Suppressor macrophage (primary cell): ENCODE measurements at places on chromosomes 7 and 10.

DNA sequence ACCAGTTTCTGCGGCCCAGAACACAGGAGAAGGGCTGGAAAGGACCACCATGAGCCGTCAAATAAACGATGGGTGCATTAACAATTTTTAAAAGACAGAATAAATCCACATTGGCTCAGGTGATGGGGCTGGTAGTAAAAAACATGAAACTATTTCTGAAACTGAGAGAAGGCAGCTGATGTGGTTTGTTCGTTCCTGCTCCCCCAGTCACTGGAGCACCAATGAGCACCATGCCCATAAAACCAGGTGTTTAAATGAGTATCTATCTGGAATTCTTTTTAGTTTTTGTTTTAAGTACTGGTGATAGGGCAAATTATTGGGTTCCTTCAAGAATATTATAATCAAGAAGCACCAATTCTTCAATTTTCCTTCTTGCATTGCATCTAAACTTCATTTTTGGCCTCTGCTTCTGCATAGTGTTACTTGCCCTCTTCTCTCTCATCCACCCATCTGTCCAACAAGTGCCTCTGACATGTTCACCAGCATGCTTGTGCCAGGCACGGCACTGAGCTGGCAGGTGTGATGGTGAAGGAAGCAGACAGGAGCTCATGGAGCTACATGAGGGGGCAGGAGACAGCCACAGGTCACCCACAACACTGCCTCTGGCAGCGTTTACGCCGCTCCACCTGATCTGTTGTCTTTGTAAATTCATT, 65.5 kb downstream of the LARP4B start:
- no peak for DNase-seq

- peak; percentile 69 for DNase-seq
Observed at GRCh38 chr7:149147752-149148653, 750 bp downstream of the ZNF398 start.

DNA sequence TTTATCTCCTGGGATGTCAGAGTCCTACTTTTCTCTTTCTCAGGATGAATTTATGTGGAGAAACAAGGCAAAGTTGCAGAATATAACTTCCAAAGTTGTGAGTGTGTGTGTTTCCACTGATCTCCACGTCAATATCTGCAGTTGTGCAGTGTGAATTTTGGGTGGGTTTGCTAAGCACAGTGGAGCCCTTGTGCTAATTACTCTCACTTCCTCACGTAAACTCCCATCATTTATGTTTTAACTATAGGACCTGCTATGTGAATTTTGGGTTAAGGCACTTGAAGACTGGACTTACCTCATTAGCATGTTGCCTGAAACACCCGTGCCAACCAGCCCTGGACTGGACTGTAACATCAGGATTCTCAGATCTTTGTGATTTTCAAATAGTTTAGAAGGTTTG, 51.9 kb upstream of the NPVF start:
- DNase-seq: no peak

DNA sequence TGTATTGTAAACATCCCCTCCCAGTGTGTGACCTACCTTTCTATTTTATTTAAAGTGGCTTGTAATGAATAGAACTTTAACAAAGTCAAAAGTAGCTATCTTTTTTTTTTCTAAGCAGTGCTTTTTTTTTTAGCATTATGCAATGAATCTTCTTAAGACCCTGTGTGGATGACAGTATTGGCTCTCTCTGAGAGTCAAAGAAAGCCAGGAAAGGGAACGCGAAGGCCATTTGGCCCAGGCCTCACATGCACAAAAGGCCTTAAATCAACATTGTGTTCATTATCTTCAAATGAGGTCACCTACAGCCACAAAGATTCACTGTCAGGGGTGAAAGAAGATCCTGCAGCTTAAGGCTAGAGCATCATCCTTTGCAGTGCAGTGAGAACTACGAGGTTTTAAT, 721.5 kb downstream of the GRID1 start:
- DNase-seq: no peak

DNA sequence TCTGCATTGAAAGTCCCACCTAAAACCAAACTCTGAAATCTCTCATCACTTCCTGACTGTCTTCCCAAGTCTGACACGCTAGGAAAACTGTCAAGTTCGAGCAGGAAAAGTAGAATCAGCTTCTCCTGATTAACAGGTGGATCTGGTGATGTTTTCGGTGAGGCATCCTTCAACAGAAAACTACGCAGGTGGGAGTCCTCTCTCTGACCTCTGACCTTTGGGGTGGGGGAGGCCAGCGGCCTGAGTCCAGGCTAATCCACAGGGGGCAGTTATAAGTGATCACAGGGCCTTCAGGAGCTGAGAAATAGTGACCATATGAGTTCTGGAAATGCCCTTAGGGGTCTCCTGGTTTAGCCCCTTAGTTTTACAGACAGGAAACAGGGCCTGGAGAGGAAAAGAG, 13.4 kb upstream of the NPFFR1 start:
- no peak for DNase-seq

- DNase-seq: peak; percentile 58
Observed at GRCh38 chr7:104943502-104944343, 70.3 kb upstream of the KMT2E start.

DNA sequence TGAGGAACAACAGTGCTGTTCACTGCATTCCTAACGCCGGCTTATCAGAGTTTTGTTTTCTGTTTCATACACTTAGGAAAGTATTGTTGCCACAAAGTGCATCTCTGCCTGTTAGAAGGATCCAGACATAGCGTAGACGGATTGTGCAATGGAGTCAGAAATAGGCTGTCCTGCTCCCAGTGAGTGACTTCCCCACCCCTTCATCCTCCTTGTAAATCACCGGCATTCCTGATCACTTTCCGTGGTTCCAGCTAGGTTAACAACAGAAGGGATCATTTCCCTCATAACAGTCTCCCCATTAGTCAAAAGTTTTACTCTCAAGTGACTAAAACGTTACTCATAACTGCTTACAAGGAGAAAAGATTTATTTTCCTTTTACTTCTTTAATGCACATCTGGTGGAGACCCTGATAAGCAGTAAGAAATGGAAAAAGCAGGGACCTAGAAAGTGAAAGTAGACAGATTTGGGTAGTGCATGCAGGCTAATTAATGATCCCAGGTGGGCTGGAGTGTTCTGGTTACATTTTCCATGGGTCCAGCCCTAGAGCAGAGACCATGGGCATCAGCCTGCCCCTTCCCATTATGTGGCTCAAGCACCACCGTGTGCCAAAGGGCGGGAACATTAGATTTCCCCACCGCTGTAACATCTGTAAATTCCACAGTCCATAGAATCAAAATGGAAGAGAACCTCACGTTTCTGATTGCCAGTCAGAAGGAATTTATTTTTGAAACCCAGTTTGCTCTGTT, 395.1 kb upstream of the GALNT17 start:
- no peak for DNase-seq

DNA sequence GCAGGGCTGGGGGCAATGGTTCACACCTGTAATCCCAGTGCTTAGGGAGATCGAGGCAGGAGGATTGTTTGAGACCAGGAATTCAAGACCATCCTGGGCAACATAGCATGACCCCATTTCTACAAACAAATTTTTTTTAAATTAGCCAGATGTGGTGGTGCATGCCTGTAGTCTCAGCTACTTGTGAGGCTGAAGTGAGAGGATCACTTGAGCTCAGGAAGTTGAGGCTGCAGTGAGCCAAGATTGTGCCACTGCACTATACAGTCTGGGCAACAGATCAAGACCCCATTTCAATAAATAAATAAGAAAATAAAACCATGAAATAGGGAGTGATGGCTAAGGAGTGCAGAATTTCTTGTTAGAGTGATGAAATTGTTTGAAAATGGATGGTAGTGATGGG, 8.9 kb downstream of the GRID2IP start:
- DNase-seq: no peak

DNA sequence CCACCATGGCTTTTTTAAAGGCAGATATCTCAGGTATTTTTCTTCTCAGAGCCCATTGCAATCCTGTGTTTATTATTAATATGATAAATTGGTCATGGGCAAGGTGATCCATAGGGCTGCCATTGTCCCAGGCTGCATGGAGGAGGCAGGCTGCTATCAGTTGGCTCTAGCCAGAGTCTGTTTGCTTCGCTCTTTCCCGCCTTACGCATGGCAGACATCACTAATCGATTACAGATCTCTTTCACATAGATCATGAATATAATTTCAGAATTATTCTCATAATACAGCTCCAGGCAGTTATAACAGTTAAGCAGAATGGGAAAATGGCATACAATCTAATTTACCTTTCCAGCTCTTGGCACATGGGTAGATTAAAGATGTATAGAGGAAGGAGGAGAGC, 30.4 kb upstream of the HABP2 start:
- no peak for DNase-seq

DNA sequence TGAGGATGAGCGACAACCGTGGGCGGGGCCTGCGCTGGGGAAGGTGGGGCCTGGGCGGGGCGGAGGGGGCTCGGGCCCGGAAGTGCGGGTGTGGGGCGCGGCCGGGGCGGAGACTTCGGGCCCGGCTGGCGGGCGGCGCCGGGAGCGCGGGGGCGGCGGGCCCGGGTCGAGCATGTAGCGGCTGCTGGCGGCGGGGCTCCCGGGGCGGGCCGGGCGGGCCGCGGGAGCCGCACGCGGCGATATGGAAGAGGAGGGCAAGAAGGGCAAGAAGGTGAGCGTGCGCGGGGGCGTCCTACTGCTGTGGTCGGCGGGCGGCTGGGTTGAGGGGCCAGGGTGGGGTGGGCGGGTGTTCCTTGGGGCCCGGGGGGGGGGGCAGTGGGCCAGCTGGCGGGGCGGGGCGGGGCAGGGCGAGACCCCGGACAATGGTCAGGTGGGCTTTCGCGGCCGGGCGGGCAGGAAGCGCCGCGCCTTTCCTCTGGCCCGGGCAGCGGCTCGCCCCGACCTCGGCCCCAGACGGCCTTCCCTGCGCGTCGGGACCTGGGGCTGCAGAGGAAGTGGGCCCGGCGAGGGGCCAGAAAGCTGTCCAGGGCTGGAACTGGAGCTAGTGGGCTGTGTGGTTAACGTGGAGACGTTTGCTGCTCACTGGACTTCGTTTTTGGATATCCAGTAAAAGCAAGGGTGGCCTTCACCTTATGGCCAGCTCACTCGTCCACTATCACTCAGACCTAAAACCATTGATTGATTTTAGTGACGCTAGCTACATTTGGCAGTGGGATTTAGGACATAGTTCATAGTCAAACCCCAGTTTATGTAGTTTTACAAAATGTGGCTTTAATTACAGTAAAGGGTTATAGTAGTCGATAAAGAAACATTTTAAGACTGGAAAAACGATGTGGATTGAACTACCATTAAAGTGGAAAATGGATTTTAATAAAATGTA, at the start of gene CCM2:
TSS of gene CCM2 (plus strand) at position 109 of the 940 bp plus-strand sequence. CDS start at position 242, 133 bp downstream.
- DNase-seq: peak; percentile 84
